ENCODE measurements at places on chromosomes 13 and 19. TPM values are rescaled to one million over a fixed set of nuclear protein-coding genes. Genes with fewer than 3 reads are reported as not detected.

- no peak for DNase-seq
These were observed 767 bp upstream of the GADD45B start for GRCh38 chr19:2475018-2475701.

DNA sequence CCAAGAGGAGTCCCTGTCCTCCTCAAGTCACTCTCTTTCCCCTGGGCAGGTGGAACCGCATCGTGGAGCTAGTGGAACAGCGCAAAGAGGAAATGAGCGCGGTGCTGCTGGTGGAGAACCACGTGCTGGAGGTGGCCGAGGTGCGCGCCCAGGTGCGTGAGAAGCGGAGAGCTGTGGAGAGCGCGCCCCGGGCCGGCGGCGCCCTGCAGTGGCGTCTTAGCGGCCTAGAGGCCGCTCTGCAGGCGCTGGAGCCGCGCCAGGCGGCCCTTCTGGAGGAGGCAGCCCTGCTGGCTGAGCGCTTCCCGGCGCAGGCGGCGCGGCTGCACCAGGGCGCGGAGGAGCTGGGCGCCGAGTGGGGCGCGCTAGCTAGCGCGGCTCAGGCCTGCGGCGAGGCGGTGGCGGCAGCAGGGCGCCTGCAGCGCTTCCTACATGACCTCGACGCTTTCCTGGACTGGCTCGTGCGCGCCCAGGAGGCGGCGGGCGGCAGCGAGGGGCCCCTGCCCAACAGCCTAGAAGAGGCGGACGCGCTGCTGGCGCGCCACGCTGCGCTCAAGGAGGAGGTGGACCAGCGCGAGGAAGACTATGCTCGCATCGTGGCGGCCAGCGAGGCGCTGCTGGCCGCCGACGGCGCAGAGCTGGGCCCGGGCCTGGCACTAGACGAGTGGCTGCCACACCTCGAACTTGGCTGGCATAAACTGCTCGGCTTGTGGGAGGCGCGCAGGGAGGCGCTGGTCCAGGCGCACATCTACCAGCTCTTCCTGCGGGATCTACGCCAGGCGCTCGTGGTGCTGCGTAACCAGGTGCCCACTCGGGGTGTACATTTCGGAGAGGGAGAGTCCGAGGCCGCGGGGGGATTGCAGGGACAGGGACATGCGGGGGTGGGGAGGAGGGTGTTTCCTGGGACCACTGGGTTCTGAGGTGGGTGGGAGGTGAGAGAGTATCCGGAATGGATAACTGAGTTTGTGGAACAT is 52.8 kb downstream of the SPTBN4 start:
- peak; percentile 21 for DNase-seq

DNA sequence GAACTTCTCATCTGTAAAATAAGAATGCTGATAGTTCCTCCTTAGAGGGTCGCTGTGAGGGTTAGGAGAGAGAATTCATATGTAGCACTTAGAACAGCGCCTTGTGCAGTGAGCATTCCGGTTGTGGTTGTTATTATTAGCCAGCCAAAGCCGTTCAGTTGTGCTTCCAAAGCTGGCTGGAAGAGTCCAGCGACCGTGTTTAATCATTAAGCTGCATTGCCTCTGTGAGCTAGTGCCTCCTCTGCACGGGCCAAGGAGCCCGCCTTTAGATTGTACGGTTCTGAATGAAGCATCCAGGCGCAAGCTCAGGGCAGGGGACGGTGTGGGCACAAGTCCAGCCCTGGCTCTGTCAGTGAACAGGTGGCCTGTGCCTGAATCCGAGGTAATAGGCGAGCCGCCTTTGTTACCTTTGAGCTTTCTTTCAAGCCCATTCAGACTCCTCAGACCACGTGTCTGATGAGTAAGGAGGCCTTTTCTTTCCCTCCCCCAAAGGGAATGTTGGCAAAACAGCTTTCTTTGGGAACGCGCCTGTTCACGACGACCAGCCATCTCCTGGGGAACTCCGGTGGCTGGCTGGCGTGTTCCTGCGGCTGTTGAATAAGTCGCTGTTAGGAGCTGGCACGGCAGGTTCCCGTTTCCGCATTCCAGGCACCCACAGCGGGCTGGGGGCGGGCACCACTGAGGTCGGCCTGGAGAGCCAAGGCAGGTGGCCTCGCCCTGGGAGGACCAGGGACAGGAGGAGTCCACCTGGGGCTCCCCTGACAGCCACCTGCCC is 25.1 kb downstream of the SIPA1L3 start:
- DNase-seq = peak; percentile 95

GPC5 gene
- total RNA-seq = under 0.01 TPM

RPS15 gene
- 380 TPM for total RNA-seq

ZNF442 gene
- 6.3 TPM for total RNA-seq

GTPBP3 gene
- 16.5 TPM for total RNA-seq

URAD gene
- not detected for total RNA-seq

Measured in bronchial epithelial cell (primary cell).